ENCODE measurements at places on chromosomes 5 and 9.

DNA sequence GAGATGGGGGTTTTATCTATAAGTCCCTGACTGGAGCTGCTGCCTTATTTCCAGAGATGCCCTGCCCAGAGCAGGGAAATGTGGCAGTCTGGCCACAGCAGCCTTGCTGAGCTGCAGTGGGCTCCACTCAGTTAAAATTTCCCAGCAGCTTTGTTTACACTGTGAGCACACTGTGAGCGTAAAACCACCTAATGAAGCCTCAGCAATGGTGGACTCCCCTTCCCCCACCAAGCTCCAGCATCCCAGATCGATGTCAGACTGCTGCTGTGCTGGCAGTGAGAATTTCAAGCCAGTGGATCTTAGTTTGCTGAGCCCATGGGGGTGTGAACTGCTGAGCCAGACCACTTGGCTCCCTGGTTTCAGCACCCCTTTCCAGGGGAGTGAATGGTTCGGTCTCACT is 208.7 kb upstream of the RAI14 start:
- no peak for DNase-seq

- peak; percentile 22 for DNase-seq
Observed at GRCh38 chr5:55037046-55037771, 13.2 kb downstream of the GZMK start.

DNA sequence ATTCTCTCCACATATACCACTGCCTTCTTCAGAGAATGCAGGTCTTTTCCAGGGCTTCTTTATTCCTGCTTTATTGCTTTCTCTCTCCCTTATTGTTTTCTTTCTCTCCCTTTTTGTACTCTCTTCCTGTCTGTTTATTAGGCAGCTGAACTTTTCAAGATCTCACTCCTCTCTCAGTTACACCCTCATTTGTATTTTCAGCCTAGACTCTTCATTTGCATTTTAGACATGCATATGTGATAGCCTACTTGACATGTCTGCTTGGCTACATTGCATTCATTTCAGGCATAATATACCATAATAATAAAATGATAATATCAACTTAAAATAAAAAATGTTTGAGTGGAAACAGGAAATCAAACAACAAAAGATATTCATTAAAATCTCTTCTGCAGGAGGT is 377.9 kb upstream of the TNC start:
- no peak for DNase-seq

DNA sequence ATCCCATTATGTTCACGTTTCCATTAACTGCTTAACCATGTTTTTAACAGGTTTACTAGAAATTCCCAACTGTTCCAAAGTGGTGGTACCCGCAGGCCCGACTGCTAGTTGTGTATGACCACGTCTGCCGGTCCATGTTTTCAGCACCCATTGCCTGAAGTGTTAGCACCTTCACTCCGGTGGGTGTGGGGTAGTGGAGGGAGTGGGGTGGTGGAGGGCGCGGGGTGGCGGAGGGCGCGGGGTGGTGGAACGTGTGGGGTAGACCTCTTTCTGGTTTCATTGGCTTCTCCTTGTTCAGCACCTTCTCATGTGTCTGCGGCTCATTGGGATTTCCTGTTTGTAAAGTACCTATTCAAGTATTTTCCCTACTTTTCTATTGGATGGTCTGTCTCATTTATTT is 37.7 kb downstream of the TPPP start:
- no peak for DNase-seq

DNA sequence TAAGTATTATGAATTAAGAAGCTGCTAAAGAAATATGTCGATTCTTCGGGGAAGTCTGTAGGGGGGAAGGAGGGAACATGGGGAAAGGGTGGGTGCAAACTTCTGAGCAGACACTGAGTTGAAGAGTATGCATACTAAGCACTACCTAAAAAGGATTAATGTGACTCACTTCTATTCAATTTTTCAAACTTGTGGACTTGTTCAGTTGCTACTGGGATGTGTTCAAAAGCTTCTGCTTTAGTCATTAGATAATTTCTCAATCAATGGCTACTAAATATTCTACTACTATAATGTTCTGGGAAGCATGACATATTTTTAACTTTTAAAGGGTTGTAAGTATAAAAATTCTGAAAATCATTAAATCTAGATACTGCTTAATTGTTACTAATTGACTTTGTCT is 109.7 kb upstream of the FER start:
- DNase-seq, result no peak

DNA sequence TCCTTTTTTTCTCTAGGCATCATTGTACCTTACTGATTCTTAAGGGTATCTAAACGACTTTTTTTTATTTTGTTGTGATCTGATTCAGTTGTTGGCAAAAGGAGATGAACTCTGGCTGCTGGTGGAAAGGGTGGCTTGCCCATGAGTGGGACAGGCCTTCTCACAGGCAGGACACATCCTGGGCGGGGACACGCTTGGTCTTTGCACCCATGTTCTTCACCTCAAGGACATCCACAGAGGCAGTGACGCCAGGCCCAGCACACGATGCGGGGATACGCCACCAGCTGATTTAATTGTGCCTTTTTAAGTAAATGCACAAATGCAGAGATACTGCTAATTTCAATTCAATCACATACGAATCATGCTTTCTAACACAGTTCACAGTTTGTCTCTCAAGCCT is 208.1 kb downstream of the FANCC start:
- no peak for DNase-seq

DNA sequence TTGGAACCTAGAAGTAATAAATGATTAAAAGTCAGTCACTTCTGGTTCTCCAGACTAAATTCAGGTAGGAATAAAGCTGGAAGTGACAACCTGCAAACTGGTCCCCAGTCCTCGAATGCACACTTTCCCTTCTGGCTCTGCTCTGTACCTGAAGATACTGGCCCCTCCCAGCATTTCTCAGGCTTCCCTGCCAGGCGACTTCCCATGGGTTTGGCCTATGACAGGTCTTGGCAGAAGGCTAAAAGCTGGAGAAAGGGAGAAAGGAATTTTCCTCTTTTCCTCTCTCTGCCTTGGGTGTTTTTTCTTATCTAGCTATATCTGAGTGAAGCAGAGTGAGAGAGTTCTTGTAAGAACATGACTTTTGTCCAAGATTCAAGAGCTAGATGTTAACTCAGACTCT is 1005.7 kb downstream of the DTWD2 start:
- no peak for DNase-seq

GRCh38 chr5:148374690-148375360 is 8.9 kb upstream of the FBXO38 start:
- no peak for DNase-seq

- DNase-seq, result no peak
Observed at GRCh38 chr5:14838396-14839319, 32.9 kb downstream of the ANKH start.

DNA sequence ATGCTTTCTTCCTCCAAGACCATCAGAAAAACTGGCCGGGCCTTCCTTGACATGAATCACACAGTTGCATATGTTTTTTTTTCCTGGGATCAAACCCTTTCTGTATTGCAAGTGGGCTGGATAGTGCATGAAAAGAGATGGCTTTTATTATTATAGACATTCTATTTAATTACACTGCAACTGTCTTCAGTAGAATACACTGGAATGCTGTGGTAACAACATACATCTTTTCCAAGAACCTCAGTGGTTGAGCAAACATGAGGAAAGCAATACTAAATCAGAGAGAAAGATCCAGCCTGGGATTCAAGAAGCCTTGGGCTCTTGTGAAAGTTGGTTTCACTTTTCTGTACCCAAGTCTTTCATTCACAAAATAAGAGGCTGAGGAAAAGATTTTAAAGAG is 193.0 kb downstream of the DMAC1 start:
- DNase-seq, result no peak

DNA sequence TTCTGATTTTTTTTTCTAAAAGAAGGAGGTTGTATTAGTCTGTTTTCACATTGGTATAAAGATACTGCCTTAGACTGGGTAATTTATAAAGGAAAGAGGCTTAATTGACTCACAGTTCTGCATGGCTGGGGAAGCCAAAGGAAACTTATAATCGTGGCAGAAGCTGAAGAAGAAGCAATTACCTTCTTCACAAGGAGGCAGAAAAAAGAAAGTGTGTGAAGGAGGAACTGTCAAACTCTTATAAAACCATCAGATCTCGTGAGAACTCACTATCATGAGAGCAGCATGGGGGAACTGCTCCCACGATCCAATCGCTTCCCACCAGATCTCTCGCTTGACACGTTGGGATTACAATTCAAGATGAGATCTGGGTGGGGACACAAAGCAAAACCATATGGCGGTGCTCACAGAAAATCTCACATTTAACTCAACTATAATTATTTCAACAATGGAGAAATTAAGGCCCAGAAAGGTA is 27.1 kb downstream of the DPYSL3 start:
- DNase-seq, result no peak

DNA sequence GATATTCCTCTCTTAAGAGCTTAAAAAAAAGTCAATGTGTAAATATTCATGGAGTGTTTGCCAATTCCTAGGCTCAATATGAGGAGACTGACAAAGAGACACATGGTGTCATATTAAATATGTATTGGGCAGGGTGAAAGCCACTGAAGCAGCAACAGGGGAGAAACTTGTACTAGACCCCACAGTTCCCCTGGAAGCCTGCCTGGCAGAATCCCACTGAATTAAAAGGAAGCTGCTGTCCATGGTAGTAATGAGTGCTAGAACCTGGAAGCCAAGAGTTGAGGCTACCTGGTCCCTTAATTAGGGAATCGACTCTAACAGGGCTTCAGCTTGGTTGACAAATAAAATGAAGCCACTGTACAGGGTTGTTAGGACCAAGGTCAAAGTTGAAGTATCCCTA is 129.4 kb upstream of the GPR151 start:
- DNase-seq, result no peak

DNA sequence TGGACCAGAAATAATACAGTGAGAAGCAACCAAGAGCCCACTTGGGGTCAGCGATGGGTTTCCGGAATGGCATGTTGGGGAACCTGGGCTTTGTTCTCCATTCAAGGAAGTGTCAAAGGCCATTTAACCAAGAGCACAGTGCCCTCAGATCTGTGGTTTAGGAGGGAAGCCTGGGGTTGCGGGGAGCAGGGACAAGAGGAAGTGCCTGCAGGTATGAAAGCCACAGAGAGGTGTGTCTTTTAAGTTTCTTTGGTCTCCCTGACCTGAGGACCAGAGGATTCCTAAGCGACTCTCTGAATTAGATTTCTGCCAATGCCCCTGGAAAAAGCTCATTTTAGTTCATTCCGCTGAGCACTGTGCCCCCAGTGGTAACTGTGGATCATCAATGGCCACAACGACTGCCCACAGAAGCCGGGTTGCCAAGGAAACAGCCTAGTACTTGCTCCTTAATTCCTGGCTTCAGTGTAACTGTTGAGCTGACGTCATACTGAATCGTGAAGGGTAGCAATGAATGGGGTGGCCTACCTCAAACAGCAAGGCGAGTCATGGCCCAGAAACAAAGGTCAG is 107.3 kb upstream of the SPIN1 start:
- DNase-seq, result no peak

DNA sequence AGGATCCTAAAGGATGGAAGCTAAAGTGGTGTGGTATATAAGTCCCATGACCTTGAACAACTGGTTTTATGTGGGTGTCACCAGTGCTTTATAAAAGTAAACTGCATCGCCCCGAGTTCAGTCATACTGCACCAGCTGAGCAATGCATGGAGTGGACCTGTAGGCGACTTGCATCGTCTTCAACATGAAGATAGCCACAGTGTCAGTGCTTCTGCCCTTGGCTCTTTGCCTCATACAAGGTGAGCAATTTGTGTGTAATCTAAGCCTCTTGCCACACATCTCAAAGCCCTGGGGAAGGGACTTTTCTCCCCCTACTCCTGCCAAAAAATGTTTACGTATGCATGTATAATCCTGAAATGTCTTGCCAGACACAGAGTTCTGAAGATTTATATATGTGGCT is at the start of gene SPINK5:
Gene SPINK5, plus strand, starts transcription at position 120 of the 400 bp plus-strand sequence. Its CDS starts 65 bp downstream, at position 185.
- no peak for DNase-seq

GRCh38 chr9:123608104-123608503 is 252.1 kb downstream of the CRB2 start:
- DNase-seq, result no peak

DNA sequence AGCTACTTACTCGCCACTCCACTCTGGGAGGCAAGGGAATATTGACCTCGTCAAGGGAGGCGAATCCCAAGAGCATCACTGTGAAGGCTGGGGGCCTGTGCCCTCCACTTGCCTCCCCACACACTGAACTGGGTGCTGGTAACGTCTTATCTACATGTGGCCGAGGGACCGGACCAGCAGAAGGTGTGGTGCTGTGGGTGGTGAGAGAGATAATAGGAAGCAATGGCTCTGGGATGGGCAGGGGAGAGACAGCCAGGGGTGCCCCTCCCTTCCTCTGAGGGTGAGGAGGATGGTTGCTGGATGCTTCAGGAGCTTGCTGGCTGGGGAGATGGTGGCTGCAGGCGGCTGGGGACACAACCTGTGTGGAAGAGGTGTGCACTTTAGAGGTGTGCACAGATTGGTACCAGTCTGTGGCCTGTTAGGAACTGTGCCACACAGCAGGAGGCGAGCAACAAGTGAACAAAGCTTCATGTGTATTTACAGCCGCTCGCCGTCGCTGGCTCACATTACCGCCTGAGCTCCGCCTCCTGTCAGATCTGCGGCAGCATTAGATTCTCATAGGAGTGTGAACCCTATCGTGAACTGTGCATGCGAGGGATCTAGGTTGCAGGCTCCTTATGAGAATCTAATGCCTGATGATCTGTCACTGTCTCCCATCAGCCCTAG is 100.3 kb downstream of the ENTREP1 start:
- no peak for DNase-seq

- peak; percentile 9 for DNase-seq
Observed at GRCh38 chr5:176837707-176838115, 27.4 kb downstream of the UNC5A start.

DNA sequence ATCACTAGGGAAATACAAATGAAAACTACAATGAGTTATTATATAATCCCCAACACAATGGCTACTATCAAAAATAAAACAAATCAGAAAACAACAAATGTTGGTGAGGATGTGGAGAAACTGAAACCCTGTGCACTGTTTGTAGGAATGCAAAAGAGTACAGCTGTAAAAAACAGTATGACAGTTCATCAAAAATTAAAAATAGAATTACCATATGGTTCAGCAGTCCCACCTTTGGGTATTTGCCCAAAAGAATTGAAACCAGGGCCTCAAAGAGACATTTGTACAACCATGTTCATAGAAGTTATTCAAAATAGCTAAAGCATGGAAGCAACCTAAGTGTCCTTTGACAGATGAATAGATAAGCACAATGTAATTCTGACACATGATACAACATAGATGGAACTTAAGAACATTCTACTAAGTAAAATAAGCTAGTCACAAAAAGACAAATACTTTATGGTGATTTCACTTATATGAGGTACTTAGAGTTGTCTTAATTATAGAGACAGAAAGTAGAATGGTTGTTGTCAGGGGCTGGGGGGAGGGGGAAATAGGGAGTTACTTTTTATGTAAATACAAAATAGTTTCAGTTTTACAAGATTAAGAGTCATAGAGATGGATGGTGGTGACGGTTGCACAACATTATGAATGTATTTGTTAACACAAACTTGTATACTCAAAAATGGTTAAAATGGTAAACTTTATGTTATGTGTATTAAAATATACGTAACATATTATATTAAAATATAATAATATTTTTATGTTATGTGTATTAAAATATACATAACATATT is 102.8 kb downstream of the KCTD16 start:
- DNase-seq, result no peak

All from activated naive CD4-positive, alpha-beta T cell (primary cell).